NCI-H226 (cell line): ENCODE measurements at places on chromosomes 12 and 14.
A peak's percentile ranks its signal among the peaks of the same experiment; 100 is the strongest.

DNA sequence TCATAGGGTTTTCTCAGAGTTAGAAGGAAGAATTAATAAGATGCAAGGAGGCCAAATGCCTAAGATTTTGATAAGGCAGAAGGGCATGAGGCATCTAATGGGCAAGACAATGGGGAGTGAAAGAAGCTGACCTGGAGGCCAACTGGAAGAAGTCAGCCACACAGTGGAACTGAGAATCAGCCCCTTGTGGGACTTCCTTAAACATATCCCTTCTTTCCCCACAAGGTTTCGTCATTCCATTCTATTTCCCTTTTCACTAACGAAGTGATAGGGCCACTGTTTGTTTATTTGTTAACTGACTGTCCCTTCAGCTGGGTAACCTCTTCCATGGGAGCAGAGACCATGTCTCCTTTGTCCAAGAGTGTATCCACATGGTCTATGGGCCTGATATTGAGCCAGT is 86.2 kb downstream of the HELB start:
- no peak for DNase-seq

DNA sequence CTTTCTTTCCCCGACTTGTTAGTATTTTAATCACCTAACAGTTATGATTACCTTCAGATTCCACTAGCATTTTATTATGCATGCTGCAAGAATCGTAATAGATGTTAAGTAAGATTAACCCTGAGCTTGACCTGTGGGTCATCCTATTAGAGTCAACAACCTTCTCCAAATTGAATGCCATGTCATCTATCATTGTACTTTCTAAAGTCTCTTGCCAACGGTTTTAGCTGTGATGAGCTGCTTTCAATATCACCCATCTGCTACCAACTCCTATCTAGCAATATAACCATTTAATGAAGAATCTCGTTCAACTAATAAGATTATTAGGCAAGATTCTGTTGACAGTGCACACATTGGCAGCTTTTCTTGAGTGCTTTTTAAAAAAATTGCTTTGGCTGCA is 33.7 kb downstream of the DACT1 start:
- DNase-seq: no peak

GRCh38 chr14:91264151-91265150 is 19.9 kb upstream of the GPR68 start:
- DNase-seq: no peak

GRCh38 chr14:35600253-35600652 is 66.3 kb downstream of the INSM2 start:
- DNase-seq: no peak

DNA sequence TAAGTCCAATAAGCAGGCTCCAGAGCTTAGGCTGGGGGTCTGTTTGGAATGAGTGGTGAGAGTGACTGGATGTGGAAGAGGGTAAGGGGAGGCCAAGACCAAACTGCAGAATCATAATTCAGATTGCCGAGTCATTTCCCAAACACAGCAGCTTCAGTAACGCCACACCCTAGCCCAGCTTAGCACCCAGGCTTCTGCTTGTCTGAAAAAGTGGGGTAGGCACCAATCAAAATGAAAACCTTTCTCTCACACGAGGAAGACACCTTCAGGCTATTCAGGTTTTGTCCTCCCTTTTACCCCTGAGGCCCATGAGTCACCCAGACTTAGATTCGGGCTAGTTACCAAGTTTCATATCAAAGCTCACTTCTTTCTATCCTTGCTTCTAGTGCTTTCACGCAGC is 306.1 kb downstream of the DAD1 start:
- DNase-seq: peak; percentile 40

DNA sequence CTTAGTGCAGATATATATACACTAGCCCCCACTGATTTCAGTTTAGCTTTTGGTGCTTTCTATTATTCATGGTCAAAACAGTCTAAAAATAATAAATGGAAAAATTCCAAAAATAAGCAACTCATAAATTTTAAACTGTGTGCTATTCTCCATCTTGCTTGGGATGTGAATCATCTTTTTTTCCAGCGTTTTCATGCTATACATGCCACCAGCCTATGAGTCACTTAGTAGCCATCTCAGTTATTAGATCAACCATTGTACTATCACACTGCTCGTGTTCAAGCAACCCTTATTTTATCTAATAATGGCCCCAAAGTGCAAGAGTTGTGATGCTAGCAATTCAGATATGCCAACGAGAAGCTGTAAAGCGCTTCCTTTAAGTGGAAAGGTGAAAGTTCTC is 73.9 kb upstream of the KRR1 start:
- DNase-seq: peak; percentile 70

- no peak for DNase-seq
Observed at GRCh38 chr12:104959335-104959841, 1.3 kb upstream of the SLC41A2 start.

DNA sequence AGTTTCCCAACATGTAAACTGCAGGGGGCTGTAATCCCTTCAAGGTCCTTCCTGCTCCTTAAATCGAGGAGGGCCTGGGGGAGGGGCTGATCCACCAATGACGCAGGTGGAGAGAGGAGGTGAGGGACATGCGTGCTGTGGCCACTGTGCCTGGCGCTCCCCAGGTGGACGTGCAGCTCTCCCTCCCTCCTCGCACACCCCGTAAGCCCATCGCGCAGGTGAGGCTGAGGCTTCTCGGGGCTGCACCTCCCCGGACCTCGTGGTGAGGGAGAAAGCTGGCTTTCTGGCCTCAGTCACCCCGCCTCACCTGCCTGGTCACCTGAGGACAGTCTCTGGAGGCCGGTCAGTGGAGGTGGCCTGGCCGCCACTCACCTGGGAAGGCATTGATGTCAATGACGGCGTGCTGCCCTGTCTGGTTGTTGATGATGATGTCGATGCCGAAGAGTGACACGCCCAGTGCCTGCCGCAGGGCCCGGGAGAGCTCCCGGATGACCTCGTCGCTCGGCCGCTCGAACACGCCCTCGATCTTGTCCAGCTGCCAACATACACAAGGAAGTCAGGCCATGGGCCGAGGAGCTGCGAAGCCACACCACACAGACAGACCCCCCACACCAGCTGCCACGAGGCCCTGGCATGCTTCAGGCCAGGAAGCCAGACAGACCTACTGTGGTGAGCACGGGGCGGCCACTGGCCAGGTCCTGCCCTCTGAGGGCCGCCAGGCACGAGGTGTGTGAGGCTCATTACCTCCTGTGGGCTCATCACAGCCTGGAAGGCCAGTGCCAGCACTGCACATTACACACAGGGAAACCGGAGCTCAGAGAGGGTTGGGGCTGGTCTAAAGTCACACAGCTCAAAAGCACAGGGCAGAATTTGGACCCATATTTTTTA is 23.3 kb downstream of the CHGA start:
- DNase-seq: peak; percentile 88

- no peak for DNase-seq
Observed at GRCh38 chr12:20269337-20270067, 98.8 kb upstream of the PDE3A start.

DNA sequence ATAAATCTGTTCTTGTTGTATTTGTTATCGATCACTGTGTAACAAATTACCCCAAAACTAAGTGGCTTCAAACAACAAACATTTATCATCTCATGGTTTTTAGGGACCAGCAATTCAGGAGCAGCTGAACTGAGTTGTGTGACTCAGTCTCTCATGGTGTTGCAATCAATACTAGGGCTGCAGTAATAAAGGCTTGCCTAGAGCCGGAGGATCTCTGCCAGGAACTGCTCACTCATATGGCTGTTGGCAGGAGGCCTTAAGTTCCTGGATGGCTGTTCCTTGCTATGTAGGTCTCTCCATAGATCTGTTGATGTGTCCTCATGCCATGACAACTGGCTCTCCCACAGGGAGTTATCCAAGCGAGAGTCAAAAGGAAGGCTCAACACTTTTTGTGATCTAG is 3.8 kb upstream of the PSMC6 start:
- peak; percentile 87 for DNase-seq

DNA sequence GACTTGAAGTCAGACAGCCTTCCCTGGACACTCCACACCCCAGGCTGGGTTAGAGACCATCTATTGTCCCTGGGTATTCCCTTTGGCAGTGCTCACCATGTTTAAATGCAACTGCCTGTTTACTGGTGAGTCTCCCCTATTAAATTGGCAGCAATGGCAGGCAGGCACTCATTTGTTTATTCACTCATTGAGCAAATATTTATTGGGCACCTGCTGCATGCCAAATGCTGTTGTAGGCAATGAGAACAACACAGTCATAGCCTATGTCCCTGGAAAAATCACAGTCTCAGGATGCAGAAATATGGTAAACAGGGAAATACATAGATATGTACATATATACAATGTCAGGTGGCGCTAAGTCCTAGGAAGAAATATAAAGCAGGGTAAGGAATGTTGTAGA is 212.8 kb downstream of the SUDS3 start:
- DNase-seq: no peak

- no peak for DNase-seq
Observed at GRCh38 chr12:116213014-116213413, 64.5 kb downstream of the MED13L start.

DNA sequence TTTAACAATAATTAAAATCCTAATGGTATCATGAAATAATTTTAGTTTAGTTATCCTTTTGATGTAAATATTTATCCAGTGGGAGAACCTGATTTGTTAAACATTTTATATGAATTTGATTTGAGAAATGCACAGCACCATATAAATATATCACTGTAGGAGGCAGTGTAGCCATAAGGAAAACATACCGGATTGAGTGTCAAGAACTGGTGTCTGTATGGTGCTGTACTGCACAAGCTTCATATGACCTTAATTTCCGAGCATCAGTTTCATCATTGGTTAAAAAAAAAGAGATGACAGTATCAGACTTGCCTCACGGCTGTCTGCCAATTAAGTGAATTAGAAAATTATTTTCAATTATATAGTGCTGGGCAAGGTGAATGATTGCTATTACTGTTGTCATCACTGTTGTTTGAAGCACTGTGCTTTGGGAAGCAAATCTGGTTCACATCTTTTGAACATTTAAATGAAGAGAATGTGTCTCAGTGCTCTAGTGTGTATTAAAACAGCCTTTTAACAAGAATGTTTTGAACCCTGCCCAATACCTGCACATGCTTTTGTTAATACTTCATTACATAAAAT is 72.1 kb downstream of the TMTC2 start:
- DNase-seq: no peak

DNA sequence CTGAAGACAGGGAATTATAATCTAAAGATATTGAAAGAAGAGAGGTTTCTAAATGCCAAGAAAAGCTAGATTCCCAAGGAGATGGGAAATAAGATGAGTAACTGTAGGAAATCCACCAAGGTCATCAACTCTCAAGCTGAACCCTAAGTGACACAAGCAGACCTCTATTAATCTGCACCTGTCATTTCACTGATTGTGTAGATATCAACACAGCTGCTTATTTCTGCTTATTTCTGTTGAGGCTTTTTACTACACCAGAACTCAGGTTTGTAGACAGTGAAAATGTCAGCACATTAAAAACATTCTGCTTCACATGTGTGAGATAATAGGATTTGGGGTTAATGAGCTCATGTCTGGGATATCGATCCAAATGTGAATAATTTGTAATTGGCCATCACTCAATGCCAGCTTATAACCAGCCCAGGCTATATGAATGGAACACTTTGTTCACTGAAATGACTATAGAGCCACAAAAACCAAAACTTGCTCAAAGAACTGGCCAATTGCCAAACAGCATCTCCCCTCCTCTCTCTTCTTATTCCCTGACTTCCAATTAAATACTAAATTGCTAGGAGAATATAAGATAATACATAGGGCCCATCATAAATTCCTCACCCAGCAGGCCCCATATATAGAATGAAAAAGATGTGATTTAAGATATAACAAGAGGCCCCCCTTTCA is 188.7 kb upstream of the ARID2 start:
- DNase-seq: no peak

GRCh38 chr12:2641207-2641606 is 153.6 kb upstream of the FKBP4 start:
- peak; percentile 18 for DNase-seq

GRCh38 chr12:40207551-40207950 is 17.2 kb upstream of the LRRK2 start:
- DNase-seq: no peak

GRCh38 chr12:38883629-38884134 is 21.7 kb downstream of the CPNE8 start:
- no peak for DNase-seq

- no peak for DNase-seq
Observed at GRCh38 chr12:91743704-91744321, 401.8 kb downstream of the BTG1 start.

GRCh38 chr12:8629486-8630033 is 16.9 kb upstream of the AICDA start:
- no peak for DNase-seq

DNA sequence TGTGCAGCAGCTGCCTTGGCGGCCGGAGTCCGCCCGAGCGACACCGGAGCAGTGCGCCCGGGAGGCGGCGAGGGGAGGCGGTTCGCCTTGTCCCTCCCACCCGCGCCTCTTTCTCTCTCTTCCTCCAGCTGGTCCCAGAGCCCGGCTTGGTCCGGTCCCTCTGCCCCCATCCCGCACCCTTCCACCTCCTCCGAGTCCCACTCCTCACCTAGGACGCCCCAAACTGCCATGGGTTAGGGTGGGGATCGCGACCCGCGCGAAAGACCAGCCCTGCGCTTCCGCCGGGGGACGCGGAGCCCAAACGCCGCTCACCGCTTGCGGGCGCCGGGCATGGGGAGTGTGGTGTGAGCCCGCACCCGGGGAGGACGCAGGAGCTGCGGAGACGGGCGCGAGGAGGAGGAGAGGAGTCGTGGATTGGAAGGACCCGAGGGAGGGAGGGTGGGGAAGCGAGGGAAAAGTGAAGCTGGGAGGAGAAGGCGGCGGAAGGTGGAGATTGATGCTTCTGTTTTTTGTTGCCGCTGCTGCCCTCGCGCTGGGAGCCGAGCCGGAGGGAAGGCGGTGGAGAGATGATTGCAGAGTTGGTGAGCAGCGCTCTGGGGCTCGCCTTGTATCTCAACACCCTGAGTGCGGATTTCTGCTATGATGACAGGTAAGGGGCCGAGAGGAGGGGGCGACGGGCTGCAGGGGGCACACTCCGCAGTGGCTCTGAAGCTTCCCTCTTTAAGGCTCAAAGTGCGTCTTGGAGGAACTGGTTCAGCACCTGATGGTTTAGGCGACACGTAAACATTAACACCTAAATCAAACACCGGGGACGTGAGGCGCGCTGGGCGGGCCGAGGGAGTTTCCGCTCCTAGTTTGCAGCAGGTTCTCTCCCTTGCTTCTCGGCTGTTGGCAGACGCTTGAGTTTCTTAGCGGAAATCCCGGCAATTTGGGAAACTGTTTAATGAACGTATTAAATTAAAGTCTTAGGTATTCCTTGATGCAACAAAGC is 610 bp downstream of the TMTC2 start:
- DNase-seq: peak; percentile 43

GRCh38 chr14:84435820-84436324 is 1094.1 kb upstream of the FLRT2 start:
- DNase-seq: no peak

GRCh38 chr14:65034021-65034420 is 47.3 kb downstream of the FNTB start:
- no peak for DNase-seq

- DNase-seq: no peak
Observed at GRCh38 chr14:67480011-67480410, 8.5 kb downstream of the TMEM229B start.
